ENCODE measurements at places on chromosomes 1 and 21.
A peak's percentile ranks its signal among the peaks of the same experiment; 100 is the strongest.

GRCh38 chr21:42655796-42656770 is 2.7 kb downstream of the PDE9A start:
- no peak for DNase-seq

DNA sequence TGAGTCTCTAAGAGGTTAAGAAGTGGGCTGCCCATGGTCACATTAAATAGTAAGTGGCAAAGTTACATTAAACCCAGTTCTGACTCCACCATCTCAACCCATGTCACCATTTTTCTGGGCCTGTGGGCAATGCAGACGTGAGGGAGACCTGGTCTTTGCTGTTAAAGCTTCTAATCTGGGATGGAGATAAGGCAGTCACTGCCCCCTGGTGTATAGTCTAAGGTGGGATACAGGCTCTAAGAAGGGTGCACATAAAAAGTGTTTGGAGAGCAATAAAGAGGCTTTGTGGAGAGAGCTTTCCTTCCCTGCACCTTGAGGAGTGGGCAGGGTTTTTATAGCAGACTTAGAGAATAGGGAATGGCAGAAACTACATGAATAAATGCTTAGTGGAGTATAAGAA is 141.3 kb downstream of the ROR1 start:
- DNase-seq: peak; percentile 10

- DNase-seq: no peak
These were observed 99.8 kb downstream of the MRPL39 start for GRCh38 chr21:25507522-25507921.

- no peak for DNase-seq
These were observed 9.3 kb upstream of the RSRP1 start for GRCh38 chr1:25256578-25256965.

- DNase-seq: no peak
These were observed 579.9 kb downstream of the DPYD start for GRCh38 chr1:97340951-97341350.

GRCh38 chr1:228104526-228105269 is 1.6 kb upstream of the C1orf35 start:
- DNase-seq: no peak

- DNase-seq: no peak
These were observed 26.2 kb downstream of the MAGI3 start for GRCh38 chr1:113416496-113416895.

GRCh38 chr1:111272081-111272480 is 18.6 kb upstream of the CHIA start:
- no peak for DNase-seq

DNA sequence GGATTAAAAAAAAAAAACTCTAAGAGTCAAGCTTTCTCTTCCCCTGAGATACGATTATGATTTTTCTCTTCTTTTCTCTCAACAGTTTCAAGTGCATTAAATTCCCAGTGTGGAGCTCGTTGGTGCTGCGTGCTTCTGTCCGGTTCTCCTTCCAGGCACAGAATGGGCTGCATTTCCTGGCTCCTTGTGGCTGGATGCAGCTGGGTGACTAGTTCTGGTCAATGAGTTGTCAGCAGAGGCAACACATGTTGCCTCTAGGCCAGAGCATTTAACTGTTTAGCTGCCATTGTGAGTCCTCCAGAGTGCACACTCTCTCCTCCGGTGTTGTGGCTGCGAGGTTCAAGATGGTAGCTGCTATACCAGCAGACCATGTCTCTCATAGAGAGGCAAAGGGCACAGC is 312.9 kb downstream of the RRAGC start:
- DNase-seq: no peak

DNA sequence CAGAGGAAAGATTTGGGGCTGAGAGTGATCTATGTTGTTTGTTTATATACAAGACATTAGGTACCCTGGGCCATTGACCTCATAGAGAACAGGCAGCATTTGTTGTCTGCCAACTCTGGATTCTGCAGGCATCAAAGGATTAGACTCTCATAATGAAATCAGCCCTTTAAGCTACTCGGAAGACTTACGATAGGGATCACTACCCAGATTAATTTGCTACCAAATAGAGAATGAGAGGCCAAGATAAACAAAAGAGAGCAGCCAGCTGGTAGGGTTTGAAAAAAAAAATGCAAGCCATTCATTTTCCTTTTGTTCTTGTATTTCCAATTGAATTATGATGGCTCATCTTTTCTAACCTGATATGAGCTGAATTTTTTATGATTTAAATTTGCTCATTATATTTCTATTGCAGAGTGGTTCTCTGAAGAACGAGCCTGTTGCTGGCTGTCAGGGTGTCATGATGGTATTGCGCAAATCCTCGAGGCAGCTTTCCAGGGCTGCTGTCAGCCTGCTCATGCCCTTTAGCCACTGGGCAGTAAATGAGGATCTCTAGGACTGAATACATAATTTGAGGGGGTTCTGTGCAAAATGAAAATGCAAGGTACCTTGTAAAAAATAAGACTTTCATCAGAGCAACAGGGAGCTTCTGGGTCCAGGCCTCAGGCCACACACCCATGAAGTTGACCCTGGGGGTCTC is 116.4 kb upstream of the KCNJ15 start:
- no peak for DNase-seq

- DNase-seq: no peak
These were observed 222.0 kb downstream of the CAMTA1 start for GRCh38 chr1:7006996-7007871.

GRCh38 chr1:2952371-2952770 is 68.9 kb upstream of the ACTRT2 start:
- DNase-seq: no peak

DNA sequence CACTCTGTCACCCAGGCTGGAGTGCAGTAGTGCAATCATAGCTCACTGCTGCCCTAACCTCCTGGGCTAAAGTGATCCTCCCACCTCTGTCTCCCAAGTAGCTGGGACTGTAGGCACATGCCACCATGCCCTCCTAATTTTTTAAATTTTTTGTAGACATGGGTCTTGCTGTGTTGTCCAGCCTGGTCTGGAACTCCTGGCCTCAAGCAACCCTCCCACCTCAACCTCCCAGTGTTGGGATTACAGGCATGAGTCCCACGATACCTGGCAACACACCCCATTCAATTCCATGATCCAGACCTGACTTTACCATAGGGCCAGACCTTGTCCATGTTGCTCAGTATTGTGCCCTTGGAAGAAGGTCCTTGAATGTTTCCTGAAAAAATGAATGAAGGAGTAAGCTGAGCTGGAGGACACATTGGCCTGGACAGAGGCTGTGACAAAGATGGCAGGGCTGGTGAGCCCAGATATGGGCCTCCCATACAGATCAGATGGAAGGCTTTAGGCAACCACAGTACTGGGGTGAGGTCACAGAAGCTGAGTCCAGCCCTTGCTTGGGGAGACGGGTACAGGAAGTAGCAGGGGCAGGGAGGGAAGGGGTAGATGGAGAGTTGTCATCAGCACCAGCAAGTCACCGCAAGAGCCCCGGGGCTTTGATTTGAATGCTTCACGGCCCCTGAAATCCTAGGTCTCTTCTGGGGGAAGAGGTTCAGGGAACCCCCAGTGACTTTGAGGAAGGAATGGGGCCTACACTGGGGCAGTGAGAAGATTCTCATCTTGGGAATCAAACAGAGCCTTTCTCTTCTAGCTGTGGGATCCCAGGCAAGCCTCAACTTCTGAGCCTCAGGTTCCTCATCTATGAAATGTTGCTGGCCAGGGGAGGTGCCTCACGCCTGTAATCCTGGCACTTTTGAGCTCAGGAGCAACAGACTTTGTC is 40.1 kb upstream of the DMBX1 start:
- no peak for DNase-seq

DNA sequence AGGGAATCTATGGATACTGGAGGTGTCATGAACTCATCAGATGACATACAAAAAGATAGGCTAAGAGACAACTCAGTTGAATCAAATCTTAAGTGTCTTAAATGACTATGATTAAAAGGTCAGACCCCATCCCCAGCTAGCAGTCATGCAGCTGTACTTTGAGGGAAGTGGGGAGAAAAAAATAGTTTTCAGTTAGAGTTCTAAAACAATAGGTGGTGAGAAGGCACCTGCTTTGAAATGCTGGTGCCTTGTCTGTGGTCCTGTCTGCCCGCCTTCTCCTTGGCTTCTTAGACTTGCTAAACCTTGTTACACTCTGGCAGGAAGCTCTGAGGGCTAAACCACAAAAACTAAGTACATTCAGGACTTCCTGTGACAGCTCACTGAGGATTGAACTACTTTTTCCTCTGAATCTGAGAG is 15.3 kb downstream of the CD2 start:
- no peak for DNase-seq

DNA sequence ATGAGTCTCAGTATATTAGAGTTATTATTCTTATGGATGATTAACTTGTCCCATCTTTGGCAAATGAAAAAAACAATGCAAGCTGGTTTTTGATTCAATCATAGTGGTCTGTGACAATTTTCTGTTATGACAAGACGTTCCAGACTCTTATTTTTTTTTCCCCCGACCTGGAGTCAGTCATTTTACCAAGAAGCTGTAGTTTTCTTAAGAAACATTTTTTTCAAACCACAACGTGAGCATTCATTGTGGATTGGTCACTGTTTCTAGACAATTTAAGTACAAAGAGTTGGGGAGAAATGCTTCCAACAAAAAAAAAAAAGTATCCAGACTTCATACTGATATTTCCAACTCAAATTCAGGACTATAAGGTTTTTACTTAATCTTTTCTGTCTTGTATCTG is 8.0 kb upstream of the ANGPTL3 start:
- no peak for DNase-seq

- DNase-seq: no peak
These were observed 16.5 kb upstream of the ETV3L start for GRCh38 chr1:157115851-157116736.

GRCh38 chr1:224151117-224151516 is 31.9 kb upstream of the DEGS1 start:
- no peak for DNase-seq

DNA sequence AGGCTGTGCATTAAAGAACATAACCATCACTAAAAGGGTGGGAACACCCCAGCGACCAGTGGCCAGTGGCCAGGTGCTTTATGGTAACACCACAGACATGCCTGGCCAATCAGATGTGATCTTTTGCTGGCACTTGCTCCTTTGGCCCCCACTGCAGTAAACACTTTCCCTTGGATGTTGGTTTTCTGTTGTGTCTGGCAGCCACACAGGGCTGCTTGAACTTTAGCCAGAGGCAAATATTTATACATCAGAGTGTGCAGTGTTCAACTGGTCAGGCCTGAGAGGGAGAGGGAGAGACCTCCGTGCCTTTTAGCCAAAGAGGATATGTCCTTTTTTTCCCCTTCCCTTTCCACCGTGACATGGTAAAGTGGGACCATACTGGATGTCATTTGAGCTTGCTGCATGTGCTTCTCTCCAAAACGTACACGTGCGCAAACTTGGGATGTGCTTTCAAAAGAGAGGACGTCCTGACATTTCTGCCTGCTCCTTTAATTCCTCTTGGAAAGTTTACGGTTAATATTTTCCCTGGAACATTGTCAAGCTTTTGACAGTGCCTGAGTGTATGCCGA is 101.2 kb downstream of the NFIA start:
- no peak for DNase-seq

DNA sequence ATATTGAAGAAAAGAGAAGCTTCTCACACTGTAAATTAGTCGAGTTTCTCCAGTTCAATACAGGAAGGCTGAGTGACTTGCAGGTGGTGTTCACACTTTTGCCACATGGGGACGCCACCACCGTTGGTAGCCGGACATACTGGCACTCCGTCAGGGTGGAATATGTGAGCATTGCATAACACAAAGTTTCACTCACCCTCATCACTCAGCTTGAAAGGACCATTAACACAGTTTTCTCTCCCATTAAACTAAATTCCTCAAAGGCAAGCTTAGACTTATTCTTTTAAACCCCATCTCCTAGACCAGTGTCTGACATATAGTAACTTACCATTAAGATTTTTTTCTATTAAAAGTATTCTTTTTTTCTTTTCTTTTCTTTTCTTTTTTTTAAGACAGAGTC is 105.3 kb upstream of the SERBP1 start:
- peak; percentile 11 for DNase-seq

DNA sequence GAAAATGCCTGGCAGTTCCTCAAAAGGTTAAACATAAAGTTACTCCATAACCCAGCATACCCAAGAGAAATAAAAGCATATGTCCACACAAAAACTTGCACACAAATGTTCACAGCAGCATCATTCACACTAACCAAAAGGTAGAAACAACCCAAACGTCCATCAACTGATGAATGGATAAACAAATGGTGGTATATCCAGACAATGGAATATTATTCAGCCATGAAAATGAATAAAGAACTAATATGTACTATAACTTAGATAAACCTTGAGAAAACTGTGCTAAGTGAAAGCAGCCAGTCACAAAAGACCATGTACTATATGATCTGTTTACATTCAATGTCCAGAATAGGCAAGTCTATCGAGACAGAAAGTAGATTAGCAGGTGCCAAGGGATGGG is 60.4 kb downstream of the CAMK2N1 start:
- DNase-seq: no peak

GRCh38 chr1:202014060-202014459 is 3.7 kb downstream of the ELF3 start:
- no peak for DNase-seq

GRCh38 chr1:11394592-11395245 is 84.2 kb upstream of the DISP3 start:
- DNase-seq: no peak

DNA sequence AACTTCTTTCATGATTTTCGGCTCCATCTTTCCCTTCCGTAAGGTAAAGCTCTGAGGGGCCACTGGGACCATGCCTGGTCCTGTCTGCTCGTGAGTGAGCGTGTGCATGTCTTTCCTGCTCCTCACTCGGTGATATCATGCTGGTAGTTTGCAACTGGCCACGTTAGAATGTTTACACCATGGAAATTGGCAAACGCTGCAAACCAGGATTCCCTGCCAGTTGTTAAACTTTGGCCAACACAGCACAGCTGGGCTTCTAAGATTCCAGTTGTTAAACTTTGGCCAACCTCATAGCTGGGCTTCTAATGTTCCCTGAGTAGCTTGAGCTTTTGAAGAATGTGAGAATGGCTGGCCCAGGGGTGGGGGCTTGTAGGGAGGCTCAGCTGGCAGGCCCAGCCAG is 68.0 kb upstream of the ACTL8 start:
- DNase-seq: no peak

GRCh38 chr1:94670273-94670672 is 128.7 kb upstream of the F3 start:
- no peak for DNase-seq

GRCh38 chr1:59752556-59753414 is 62.0 kb upstream of the HOOK1 start:
- no peak for DNase-seq

All from SW 1271 (cell line).